ENCODE measurements at places on chromosomes 7 and 10.
A peak's percentile ranks its signal among the peaks of the same experiment; 100 is the strongest.

- DNase-seq: no peak
Measured at GRCh38 chr7:92340016-92340415, 94.2 kb downstream of the ANKIB1 start.

DNA sequence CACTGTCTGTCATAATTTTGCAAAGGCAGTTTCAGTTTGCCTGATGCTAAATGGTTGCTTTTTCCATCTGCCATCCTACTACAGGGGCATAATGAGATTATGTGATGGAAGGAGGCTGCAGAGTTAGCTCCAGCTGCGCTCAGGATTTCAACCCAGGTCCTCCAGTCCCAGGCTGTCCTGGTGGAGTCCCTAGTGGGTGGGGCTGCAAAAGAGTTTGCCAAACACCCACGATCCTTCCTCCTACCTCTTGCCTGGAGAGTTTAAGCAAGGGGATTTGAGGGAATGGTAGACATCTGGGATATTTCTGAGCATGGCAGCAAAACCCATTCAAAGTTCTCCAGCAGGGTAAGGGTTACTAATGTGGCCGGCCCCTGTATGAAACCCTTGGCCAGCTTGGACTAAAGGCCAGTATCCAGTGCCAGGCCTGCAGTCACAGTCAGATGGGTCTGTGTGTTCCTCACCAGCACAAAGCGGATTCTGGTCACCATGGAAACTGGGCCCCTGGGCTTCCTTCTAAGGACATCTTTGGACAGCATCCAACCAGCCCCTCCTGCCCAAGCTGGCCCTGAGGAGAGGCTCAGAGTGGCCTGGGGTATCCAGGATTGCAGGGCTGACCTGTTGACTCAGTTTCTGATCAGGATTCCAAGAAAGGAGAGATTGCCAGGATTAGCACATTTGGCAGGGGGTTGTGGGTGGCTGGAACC is 42.7 kb upstream of the CHST3 start:
- DNase-seq: peak; percentile 28

- no peak for DNase-seq
Measured at GRCh38 chr7:32158751-32159745, 88.8 kb upstream of the PDE1C start.

- no peak for DNase-seq
Measured at GRCh38 chr7:42217053-42217452, 20.0 kb downstream of the GLI3 start.

GRCh38 chr7:22563621-22564241 is 63.7 kb upstream of the STEAP1B start:
- no peak for DNase-seq

- no peak for DNase-seq
Measured at GRCh38 chr10:111716032-111716431, 467.5 kb downstream of the GPAM start.

DNA sequence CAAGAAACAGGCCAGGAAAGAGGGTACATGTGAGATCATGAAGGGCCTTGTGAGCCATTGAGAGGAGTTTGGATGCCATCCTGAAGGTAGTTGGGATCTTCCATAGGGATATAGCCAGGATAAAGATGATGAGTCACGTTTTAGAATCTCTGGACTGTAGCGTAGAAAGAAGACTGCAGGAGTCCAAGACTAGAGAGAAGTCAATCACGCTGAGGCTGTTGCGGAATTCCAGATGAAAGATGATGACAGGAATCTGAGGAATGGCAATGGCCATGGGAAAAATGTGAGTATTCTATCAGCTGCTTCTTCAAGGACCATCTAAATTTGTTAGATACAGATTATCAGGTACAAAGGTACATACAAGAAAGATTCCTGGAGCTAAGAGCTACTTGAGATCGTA is 711.3 kb downstream of the GRM8 start:
- DNase-seq: no peak

DNA sequence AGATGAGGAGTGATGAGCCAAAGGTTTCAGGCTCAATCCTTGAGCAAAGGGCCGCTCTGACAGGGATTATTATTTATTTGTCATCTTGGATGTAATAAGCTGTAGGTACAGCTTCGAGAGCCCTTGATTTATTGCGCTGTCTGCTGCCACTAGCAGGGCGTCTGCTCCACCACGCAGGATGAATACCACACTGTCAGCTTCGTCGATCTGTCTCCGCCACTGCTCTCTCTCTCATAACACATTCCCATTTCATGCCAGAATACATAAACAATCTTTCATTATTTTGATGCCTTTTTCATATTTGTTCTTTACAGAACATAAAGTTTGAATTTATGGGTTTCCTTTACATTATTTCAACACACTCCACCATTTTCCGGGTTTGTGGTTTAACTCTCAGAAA is 276.6 kb downstream of the LRMDA start:
- no peak for DNase-seq

GRCh38 chr10:11682851-11683250 is 59.3 kb upstream of the ECHDC3 start:
- no peak for DNase-seq

- no peak for DNase-seq
Measured at GRCh38 chr7:44195889-44196288, 4.9 kb upstream of the YKT6 start.

GRCh38 chr7:93728292-93728691 is 153.8 kb upstream of the CALCR start:
- no peak for DNase-seq

GRCh38 chr7:20183086-20183485 is 34.1 kb downstream of the MACC1 start:
- no peak for DNase-seq

GRCh38 chr10:58980826-58981415 is 195.5 kb upstream of the PHYHIPL start:
- DNase-seq: no peak

- DNase-seq: no peak
Measured at GRCh38 chr7:91353848-91354247, 89.6 kb downstream of the FZD1 start.

GRCh38 chr10:3853547-3854303 is 68.7 kb upstream of the KLF6 start:
- DNase-seq: no peak

GRCh38 chr7:4645246-4645645 is 36.8 kb upstream of the FOXK1 start:
- DNase-seq: no peak

GRCh38 chr10:132836248-132836831 is 50.4 kb upstream of the NKX6-2 start:
- DNase-seq: no peak

DNA sequence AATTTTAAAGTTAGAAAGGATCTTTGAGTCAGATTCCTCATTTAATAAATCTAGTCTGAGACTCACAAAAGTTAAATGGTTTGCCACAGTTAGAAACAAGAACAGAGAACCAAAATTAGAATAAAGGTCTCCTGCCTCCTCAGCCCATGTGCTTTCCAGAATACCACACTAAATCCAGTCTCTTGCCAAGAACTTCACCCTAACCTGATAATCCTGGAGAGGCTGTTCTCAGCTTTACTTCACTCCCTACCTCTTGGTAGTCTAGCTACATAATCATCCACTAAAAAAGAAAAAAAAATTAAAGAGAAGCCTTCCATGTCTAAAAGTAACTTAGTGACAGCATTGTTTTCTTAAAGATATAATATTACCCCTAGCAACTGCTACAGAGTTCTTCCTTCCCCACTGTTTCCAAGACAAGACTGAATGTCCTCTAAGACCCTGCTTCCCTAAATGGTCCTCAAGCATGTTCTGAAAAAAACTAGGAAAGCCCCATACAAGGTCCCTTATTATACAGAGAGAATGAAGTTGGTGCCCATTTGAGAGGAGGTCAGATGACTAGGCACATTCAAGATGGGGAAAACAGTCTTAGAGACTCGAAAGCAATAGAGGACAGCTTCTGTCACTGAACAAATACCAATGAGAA is 56.8 kb downstream of the ZNF438 start:
- DNase-seq: no peak

GRCh38 chr7:114264023-114264422 is 150.6 kb upstream of the FOXP2 start:
- no peak for DNase-seq

DNA sequence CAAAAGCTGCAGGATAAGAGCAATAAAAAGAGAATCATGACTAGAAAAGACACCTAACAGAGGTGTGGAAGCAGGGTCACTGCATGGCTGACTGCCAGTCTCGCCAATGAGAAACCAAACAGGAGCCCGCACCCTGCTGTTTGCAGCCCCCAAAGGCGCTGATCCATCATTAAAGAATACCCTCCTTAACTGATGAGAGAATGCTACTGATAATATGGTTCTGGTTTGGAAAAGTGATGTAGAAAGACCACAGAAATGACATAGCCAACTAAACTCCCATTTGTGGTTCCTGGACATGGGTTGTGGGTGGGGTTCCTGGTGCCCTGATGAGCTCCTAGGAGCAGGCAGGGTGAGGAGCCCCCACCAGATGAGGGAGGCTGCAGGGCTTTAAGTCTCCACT is 207.4 kb downstream of the TNS3 start:
- DNase-seq: no peak

DNA sequence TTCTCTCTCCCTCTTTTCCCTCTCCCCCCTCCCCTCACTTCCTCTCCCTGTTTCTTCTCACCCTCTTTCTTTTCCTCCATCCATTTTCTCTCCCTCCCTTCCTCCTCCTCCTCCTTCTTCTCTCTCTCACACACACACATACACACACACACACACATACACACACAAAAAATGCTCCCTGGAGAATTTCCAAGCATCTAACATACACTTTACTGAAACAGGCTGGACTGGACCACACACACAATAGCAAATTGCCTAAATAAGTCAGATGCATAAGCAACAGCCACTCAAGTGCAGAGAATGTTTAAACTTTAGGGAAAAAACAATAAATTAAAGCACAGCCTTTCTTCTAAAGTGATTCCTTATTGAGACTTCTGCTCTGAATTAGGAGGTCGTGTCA is 267.7 kb downstream of the FGFR2 start:
- peak; percentile 65 for DNase-seq

DNA sequence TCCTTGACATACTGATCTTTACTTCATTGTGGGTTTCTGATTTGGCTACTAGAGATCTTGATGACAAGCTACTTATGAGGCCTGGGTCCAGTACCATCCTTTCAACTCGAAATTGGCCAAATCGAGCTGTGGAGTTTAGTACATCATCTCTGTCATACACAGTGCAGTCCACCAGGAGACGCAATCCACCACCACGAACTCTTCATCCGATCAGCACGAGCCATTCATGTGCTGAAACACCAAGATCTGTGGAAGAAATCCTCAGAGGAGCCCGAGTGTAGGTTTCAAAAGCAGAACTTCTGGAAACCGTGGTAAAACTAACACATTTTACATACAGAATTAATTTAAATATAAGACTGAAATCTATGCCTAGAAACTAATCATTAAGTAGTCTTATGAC is 14.2 kb downstream of the DNAJC9 start:
- DNase-seq: no peak

DNA sequence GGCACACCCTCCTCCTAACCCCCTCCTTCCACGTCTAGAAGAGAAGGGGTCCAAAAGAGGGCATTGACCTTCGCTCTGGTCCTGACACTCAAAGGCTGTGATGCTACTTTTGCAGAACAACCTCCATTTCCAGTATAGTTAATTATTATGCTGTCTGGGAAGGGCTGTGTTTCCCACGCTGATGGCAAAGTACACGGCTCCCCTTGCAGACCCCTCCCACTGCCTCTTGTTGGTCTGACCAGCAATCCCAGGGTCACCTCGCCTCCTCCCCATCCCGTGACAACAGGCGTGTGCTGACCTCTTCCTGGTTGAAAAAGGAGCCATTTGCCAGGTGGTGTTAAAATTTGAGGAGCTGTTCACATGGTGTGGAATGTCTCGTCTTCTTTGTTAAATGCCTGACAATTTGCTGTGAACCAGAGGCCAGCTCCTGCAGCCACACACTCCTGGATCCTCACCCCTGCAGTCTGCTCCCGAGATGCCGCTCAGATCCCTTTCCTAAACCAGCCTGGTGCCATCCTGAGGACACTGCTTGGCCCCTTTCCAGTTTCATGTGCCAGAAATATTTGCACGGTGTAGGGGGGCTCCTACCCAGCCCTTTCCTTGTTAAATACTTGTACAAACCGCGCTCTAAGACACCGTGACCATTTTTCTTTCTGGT is 321.7 kb downstream of the WDR37 start:
- no peak for DNase-seq

DNA sequence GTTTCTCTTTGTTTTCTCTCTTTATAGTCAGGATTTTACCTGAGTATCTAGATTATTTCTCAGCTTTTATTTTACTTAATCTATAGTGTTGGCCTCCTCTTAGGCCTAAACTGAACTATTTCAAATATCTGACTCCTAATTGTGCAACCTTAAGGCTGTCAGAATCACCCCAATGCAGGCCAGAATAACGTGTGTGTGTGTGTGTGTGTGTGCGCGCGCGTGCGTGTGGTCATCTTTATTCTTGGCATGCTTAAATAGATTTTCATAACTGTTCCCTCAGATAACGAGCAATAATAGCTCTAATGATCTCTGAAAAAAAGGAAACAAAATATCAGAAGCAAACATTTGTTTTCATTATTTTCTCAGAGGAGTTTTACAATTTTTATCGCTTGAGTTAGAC is 92.4 kb downstream of the PCDH15 start:
- DNase-seq: no peak

- no peak for DNase-seq
Measured at GRCh38 chr7:91565499-91566401, 301.5 kb downstream of the FZD1 start.

- DNase-seq: no peak
Measured at GRCh38 chr10:69382382-69383117, 34.2 kb downstream of the TACR2 start.

DNA sequence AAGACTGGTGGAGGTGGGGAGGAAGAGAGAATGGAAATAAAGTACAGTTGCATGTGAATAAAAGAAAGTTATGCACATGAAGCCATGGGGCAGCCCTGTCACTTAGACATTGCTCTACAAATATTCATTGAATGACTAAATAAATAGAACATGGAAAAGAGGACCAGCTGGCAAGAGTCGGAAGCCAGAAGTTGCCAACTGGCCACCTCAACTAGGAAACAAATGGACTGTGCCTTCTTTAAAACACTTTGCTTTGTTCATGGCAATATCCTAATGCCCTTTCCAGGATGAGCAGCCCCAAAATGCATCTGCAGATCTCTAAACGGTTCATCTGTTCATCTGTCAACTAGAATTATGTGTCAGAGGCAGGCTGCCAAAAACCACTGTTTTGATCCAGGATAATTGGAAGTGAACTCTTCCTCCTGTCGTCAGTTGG is 157.3 kb downstream of the NOC3L start:
- no peak for DNase-seq

- no peak for DNase-seq
Measured at GRCh38 chr10:42973411-42973810, 103.5 kb upstream of the RET start.

DNA sequence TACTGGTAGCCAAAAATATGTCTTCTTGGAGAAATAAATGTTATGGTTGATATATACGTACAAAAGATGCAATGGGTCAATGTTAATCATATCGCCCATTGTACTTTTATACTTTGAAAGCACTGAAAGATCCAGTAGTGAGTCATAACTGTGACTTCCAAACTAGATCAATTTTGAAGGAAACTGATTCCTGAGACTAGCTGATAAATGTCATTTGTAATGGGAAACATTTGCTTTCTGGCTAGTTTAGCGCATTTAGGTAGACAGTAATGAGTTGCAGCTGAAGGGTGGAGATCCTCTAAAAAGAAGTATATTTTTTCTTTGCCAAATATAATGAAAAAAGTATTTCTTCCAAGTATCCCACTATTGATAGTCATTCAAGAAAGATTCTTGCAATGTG is 53.5 kb upstream of the ARHGAP21 start:
- no peak for DNase-seq

- no peak for DNase-seq
Measured at GRCh38 chr7:24417526-24418120, 133.6 kb downstream of the NPY start.

- no peak for DNase-seq
Measured at GRCh38 chr7:88115258-88115796, 104.5 kb downstream of the SRI start.

All from right renal pelvis (tissue), 4 donors.